ENCODE measurements at places on chromosomes 1 and 21.

DNA sequence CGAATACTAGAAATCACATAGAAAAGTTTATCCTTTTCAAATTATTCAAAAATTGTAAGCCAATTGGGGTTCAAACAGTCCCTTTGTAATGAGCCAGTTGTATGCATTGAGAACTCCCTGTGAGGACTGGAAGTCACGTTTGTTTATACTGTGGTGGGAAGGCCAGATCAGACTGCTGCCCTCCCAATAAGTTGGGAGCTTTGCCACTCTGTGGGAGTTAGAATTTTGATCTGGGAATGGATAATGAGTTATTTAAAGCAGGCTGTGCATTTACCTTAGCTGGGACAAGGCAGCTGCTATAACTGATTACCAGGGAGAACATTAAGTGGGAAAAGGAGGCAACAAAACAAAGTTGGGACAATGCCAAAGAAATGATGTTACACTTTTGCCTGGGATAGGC, 178.8 kb downstream of the SDCCAG8 start:
- DNase-seq, result no peak

DNA sequence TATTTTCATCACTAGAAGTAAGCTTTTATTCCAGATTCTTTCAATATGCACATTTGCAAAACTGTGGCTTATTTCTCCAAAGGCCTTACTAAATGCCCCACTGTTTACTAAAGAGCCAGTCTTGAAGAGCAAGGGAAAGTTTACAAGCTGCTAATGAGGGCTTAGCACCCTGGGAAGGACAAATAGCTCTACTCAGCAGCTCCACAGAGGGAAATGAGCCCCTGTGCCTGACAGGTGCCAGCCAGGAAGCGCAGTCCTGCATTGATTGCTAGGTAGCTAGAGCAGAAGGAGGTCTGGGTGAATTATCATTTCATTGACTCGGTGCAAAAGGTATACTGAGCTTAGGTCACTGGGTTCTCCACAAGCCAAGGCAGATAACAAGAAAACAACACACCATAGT, 307.0 kb downstream of the SETD4 start:
- no peak for DNase-seq

- DNase-seq, result no peak
These were observed 6.4 kb downstream of the BCAR3 start for GRCh38 chr1:93675271-93675670.

DNA sequence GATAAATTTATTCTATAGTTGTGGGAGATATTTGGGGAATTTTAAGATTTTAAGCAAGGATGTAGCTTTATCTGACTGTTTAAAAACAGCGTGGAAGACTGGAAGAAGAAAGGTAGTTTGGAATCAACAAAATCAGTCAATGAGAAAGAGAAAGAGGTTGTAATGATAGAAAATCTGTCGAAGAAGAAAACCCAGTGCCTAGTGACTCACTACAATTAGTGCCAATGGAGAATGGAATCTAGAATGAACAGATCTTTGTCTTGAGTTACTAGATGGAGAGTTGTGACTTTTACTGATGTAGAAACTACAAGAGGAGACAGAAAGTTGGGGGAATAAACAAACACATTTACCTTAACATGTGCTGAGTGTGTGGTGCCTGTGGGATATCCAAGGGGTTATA, 577.8 kb upstream of the NR5A2 start:
- no peak for DNase-seq

- DNase-seq, result no peak
These were observed 16.8 kb downstream of the RAP1GAP start for GRCh38 chr1:21652101-21652936.

- DNase-seq, result peak; percentile 28
These were observed 54.5 kb downstream of the PCNX2 start for GRCh38 chr1:233240829-233241682.

DNA sequence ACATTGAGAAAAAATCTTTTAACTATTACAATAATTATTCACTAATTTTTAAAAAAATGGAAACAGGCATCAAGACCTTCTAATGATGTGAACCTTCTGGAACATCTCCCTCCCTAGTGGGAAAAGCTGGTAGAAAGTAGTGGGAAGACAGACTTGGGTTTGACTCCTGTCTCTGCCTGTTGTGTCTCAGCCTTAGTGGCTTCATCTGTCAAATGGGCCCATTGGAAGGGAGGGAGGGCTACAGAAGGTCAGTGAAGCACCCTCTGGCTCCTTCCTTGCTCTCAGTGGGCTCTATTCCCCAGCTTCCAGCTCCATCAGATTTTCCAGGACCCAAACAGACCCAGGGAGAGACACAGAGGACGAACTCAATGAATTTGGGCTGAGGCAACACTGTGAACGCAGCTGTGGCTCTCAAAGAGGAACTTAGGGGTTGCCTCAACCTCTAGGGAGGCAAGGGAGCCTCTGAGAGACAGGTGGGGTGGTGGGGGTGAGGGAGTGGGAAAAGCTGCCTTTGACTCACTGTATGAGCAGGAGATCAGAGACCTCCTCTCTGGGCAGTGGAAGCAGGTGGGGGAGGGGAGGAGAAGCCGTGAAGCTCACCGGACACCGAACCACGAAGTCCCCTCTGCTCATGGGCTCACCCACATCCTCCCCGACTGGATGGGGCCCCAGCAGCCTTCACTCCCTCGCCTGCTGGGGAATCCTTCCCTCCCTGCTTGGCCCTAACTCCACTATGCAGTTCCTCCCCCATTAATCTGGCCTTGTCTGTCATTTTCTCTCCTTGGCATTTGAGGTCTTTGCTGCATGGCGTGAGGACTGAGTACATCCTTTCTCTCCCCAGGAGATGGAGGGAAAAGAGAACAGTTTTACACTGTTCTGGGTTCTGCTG, 4.5 kb downstream of the CNR2 start:
- peak; percentile 61 for DNase-seq

GRCh38 chr1:59401581-59401980, 104.7 kb downstream of the FGGY start:
- DNase-seq, result no peak

- DNase-seq, result no peak
These were observed 4.5 kb upstream of the MAP3K7CL start for GRCh38 chr21:29125979-29126378.

GRCh38 chr1:212207822-212208520, 77.2 kb upstream of the PPP2R5A start:
- no peak for DNase-seq

GRCh38 chr21:38027901-38028498, 111.7 kb upstream of the KCNJ6 start:
- DNase-seq, result no peak

DNA sequence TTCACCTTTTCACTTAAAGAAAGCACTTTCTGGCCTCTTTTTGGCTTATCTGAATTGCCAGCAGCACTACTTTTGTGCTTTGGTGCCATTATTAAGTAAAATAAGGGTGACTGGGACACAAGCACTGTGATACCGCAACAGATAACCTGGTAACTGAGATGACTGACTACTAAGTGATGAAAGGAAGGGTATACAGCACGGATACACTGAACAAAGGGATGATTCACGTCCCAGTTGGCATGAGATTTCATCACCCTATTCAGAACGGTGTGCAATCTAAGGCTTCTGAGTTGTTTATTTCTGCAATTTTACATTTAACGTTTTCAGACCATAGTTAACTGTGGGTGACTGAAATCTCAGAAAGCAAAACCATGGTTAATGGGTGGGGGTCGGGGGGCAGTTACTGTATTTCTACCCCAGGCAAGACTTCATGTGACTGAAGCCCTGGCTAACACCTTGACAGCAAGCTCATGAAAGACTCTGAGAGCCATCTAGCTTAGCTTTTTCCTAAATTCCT, 102.8 kb downstream of the CLIC6 start:
- no peak for DNase-seq

DNA sequence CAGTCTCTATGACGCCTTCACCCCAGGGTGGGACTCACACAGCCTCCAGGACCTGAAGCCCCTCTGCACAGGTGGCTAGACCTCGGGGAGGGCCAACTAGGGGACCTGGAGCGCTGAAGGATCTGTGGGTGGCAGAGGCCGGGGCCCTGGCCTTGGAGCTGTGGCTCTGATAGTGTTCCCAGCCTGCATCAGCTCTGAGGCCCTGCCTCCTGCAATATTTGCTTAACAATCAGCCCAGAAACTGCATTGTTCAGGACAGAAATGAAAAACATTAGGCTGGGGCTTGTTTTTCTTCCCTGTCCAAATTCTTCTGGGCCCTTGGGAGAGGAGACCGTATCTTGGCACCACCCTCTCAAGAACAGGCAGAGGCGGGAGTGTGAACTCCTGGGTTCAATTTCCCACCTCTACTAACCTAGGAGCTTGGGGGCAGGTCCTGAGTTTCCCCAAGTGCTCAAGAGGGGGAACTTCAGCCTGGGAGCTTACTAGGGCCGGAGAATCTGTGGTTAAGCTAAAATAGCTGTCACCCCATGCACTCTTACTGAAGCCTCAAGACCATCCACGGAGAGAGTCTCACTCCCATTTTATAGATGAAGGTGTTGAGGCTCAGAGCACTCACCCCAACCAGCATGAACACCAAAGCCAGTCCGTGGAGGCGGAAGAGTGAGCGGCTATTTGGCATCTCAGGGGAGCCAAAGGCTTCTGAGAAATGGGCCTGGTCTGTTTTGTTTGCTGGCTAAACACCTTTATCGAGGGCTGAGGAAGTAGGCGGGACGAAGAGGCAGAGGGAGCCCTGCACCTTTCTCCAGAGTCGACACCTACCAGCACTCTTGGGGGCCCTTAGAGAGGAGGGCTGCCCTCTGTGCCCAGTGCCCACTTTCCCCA, 18.8 kb upstream of the CASZ1 start:
- DNase-seq, result no peak

- DNase-seq, result no peak
These were observed 68.2 kb downstream of the ZFYVE9 start for GRCh38 chr1:52210044-52210443.

- DNase-seq, result peak; percentile 49
These were observed 2.6 kb upstream of the IFI44L start for GRCh38 chr1:78617615-78618026.

- no peak for DNase-seq
These were observed 28.5 kb downstream of the MGST3 start for GRCh38 chr1:165659581-165659895.

GRCh38 chr1:27872059-27872801, at the start of gene THEMIS2:
THEMIS2 (plus strand) TSS chr1:27872544; CDS start chr1:27872572, 28 bp downstream.
- peak; percentile 93 for DNase-seq

DNA sequence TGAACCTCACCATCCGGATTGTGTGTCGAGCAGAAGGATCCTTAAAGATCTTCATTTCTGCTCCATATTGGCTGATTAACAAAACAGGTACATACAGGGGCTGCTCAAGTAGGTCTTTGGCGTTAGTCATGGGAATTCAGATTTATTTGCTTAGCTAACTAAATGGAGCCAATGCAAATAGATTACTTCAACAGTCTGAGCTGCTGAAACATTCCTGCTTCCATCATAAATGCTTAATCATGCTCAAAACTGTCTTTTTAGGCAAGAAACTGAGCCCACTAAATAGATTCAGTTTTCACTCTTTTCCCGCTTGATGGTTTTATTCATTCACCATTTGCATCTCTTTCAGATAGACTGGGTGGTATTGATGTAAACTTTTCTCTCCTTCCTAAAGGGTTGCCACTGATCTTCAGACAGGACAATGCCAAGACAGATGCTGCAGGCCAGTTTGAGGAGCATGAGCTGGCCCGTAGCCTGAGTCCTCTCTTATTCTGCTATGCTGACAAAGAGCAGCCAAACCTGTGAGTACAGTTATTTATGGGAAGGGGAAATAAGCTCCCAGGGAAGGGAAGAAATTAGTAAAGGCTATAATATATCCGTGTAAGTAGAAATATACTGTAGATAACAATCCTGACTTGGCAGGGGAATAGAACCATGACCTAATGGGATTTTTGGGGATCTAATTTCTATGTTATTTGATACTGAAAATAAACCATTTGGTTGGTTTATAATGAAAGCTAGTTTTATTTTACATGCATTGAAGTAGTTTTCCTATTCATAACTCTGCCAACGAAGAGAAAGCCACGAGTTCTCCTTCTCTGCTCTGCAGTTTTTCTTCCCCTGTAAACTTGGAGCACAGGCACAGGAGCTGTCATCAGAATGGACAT, 126.4 kb downstream of the VPS13D start:
- DNase-seq, result no peak

DNA sequence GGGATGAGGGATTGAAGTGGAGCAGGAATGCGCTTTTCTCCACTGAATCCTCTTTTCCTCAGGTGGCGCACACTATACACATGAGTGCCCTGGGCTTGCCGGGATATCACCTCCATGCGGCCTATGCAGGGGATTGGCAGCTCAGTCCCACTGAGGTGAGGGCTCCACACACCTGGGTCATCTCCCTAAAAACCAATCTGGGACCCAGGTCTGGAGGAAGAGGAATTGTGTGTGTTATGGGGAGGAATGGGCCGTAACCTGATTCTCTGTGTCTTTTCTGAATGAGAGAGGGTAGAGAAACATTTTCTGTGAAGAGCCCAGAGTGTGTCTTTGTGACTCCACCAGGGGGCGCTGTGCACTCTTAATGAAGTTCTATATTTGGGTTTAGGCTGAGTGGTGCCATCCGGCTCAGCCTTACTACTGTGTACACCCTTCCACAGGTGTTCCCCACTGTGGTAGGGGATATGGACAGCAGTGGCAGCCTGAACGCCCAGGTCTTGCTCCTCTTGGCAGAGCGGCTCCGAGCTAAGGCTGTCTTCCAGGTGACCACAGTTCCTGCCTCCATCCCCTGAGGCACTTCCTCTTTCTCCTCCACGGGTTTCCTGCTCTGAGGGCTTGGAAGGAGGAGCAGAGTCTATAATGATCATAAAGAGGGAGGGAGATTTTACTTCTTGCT, 1.5 kb downstream of the TOMM40L start:
- DNase-seq, result peak; percentile 78

DNA sequence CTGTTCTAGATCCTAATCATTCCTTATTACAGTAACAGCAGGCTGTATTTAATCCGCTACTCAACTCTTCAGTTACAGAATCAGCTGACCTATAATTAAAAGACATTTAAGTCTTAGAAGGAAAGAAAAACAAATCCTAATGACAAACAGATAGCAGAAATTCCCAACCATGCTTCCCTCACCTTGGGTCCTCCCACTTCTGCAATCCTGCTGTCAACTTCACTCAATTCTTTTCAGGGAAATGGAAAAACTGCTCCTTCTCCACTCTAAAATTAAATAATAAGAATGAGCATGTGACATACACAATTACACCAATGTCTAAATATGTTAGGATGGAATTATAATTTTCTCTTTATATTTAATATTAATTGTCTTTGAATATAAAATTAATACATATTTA, 182.6 kb upstream of the LYPLAL1 start:
- no peak for DNase-seq

GRCh38 chr1:107993920-107994319, 28.9 kb upstream of the VAV3 start:
- DNase-seq, result no peak

- no peak for DNase-seq
These were observed 127.9 kb upstream of the DUSP10 start for GRCh38 chr1:221869779-221870178.

GRCh38 chr21:41006636-41007035, 159.7 kb upstream of the DSCAM start:
- DNase-seq, result no peak

DNA sequence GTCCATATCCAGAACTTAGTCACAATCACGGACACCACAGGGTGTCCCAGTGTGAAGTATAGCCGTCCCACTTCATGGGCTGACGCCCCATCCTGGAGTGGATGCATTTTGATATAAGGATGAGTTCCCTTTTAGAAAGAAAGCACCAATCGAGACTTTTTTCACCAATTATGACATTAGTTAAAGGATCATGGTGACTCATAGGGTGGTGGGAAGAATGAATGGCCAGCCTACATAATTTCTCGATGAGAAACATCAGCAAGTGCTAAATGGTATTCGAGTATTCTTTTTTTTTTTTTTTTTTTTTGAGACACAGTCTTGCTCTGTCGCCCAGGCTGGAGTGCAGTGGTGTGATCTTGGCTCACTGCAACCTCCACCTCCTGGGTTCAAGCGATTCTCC, 38.5 kb upstream of the USP1 start:
- no peak for DNase-seq

GRCh38 chr1:171718216-171718615, 23.6 kb downstream of the VAMP4 start:
- DNase-seq, result no peak
